ENCODE measurements at places on chromosomes 2 and 18. TPM values are rescaled to one million over a fixed set of nuclear protein-coding genes. Genes with fewer than 3 reads are reported as not detected.

- DNase-seq = no peak
Measured at GRCh38 chr2:45072064-45072861, 63.0 kb upstream of the SIX2 start.

POTEC gene
- total RNA-seq = not detected

- peak; percentile 38 for DNase-seq
Measured at GRCh38 chr2:187118331-187119099, 269.5 kb upstream of the ZSWIM2 start.

DNA sequence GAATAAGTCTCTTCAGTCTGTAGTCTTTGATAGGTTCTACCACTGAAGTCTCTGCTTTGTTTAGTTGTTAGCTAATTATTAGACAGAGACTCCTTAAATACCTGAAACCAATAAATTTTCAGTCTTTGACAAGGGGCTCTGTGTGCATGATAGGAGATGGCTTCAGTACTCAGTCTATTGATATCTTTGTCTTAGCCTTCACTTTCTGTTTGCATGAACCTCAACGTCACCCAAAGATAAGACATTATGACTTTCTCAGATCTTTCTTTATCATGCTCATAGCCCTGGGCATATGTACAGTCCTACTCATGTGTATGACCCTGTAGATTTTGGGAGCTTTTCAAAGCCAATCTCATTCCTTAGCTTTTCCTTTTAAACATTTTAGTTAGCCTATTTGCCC, 183.5 kb upstream of the GCFC2 start:
- no peak for DNase-seq

DNA sequence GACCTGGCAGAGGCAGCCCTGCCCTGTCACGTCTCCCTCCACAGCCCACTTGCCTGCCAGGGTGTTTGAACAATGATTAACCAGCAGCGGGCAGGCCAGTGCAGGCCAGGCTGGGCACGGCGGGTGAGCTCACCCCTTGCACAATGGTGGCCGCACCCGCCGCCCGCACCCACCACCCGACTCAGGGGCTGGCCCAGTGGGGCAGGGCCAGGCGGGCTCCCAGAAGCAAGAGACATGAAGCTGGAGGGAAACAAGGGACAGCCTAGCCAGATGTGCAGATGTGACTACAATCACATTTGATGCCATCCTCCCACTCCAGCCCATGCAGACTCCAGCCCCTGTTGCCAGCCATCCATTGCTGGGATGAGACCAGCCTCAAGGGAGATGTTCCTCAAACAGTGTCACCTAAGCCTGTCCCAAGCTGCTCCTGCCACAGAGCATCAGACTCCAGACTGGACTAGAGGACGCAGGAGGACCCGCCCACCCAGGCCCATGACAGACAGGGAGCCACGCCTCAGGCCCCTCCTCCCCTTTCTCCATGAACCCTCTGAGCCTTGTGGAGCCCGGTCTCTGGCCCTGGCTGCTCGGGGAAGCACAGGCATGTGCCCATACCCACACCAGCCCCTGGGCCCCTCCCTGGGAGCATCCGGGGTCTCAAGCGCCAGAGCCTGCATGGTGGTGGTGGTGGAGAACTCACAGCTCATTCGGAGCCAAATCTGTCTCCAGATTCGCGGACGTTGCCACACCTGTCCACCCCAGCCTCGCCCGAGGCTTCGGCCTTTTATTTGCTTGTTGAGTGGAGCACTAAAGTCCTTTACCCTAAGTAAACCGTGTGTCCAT, 45.0 kb downstream of the SDC1 start:
- DNase-seq = no peak

DNA sequence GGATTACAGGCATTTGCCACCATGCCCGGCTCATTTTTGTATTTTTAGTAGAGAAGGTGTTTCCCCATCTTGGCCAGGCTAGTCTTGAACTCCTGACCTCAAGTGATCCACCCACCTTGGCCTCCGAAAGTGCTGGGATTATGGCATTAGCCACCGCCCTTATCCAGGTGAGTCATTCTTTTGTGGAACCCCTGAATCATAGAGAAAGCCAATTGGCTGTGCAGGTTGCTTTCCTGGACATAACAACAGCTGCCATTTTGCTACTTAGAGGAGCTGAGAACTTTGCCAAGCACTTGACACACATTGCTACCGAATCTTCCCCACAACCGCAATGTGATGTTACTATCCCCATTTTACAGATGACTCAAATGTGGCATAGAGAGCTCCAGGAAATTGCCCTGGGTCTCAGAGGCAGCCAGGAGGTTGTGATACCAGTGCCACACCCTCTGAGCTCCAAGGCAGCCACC, 36.0 kb downstream of the SETBP1 start:
- no peak for DNase-seq

CD8B2 gene
- total RNA-seq = not detected

DCDC2C gene
- total RNA-seq = 0.13 TPM

BOK gene
- total RNA-seq = 71.7 TPM

LRRTM1 gene
- not detected for total RNA-seq

DNA sequence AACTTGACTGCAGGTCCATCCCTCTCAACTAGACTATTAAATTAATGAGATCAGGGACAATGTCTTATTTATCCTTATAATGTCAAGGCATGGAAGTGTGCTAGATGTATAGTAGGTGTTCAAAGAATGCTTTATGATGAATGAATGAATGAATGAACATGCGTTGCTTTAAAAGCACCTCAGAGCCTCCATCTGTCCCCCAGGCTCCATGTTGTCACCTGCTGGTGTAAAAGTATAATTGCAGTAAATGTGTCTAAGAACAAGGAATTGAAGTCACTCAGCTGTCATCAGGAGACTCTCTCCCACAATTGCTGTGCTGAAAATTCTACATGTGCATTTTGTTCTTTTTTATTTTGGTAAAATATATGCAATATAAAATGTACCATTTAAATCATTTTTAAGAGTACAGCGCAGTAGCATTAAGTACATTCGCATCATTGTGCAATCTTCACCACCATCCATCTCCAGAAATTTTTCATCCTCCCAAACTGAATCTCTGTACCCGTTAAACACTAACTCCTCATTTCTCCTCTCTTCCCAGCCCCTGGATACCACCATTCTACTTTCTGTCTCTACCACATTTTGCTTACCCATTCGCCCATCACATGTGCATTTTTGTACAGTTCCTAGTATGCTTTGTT, 52.6 kb downstream of the GNAL start:
- DNase-seq = no peak

DNA sequence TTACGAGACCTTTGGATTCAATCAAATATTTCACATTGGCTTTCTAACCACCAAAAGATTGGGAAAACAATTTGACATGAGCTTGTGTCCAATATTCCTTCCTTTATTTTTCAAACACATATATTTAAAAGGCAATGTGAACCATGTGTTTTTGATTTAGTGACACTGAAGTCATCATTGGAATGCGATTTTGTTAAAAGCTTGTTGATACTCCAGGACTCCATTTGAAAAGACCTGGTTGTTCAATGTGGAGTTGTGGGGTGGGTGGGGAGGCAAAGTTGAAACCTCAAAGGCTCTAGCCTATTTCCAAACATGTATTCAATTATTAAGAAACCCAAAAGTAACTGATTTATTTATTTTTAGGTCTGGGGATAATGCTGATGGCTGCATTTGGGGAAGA, 114.1 kb upstream of the TRIB2 start:
- DNase-seq = no peak

GKN2 gene
- not detected for total RNA-seq

ANKRD30B gene
- not detected for total RNA-seq

GRCh38 chr2:96098900-96099590, 17.3 kb downstream of the ADRA2B start:
- DNase-seq = no peak

DNA sequence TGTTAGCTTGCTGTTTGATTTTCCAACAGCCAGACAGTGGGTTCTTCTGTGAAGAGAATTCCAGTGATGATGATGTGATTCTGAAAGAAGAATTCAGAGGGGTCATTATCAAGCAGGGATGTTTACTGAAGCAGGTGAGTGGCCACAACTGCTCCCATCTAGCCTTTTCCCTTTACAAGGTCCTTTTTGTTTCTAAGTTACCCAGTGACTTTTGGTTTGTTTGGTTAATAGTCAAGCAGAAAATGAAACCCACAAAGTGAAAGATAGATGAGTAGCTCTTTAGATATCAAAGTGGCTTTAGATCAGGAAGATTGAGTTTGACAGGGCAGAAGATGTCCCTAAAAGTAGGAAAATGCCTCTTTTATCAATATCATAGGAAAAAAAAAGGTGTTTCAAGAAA, 23.3 kb downstream of the PLEK start:
- no peak for DNase-seq

- DNase-seq = peak; percentile 36
Measured at GRCh38 chr2:216109962-216110614, 940 bp downstream of the XRCC5 start.

DNA sequence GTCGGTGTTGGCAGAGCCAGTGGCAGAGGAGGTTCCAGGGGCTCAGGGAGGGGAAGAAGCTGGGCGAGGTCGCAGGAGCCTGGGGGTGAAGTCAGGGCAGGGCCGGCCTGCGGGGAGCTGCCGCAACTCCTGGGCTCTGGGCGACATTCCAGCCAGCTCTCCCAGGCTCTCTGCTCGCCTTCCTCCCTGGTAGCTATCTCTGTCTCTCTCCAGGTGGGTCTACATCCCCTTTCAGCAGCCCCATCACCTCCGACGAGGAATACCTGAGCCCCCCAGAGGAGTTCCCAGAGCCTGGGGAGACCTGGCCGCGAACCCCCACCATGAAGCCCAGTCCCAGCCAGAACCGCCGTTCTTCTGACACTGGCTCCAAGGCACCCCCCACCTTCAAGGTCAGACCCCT, 27.0 kb downstream of the SPEG start:
- no peak for DNase-seq

CELF4 gene
- total RNA-seq = 0.13 TPM

- no peak for DNase-seq
Measured at GRCh38 chr2:126953483-126953882, 54.8 kb downstream of the TEX51 start.

UBR3 gene
- 43.5 TPM for total RNA-seq

- no peak for DNase-seq
Measured at GRCh38 chr2:48339451-48339850, 190.5 kb upstream of the STON1 start.

DNA sequence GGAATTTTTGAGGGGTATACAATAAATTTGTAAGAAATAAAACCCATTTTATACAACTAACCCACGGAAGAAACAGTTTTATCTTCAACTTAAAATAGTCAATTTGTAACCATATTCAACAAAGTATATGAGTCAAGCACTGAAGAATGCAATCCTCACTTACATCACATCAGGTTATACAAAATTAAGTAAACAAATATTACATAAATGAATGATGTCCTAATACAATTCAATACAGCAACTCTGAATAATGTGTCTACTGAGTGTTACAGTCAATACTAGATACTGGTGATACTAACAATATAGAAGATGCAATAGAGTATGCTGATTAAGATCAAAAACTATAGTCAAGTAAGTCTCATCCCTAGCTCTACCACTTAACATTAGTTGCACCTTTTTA, 58.6 kb downstream of the FANCL start:
- no peak for DNase-seq

TTR gene
- total RNA-seq = not detected

DNA sequence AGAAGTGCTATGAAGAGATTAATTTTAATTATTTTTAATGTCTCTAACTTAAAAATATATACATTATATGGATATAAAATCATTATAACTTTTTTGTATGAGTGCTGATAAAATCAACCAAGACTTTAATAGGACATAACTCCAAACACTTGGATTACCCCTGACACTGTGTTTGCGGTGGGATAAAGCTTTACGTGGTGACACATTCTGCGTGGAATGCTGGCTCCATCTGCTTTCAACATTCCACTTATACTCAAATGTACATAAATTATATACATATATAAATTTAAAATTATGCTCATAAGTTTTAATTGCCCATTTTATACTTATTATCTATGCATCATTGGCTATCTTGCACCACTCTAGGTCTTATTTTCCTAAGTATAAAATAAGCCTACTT, 30.5 kb downstream of the LINC00305 start:
- no peak for DNase-seq

UGGT1 gene
- 46.6 TPM for total RNA-seq

GRCh38 chr2:230907361-230908091, 17.5 kb downstream of the GPR55 start:
- DNase-seq = no peak

GRCh38 chr2:122179492-122180165, 424.2 kb downstream of the TSN start:
- DNase-seq = peak; percentile 91

KCNJ13 gene
- total RNA-seq = not detected

IL1R2 gene
- total RNA-seq = 0.76 TPM

DNA sequence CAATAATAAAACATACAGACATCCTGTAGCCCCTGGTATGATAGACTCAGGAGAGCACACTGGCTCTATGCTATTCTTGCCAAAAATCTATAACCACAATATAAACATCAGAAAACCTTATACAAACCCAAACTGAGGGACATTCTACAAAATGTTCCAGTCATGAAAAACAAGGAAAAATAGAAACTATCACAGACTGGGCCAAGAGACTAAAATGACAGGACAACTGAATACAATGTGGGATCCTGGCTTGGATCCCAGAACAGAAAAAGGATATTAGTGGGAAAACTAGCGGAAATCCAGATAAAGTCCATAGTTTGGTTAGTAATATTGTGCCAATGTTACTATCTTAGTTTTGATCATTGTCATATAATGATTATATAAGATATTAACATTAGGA, 29.6 kb upstream of the EPAS1 start:
- peak; percentile 83 for DNase-seq

CCDC85A gene
- 2.2 TPM for total RNA-seq

GRCh38 chr2:32824070-32824809, 122.5 kb upstream of the LTBP1 start:
- no peak for DNase-seq

GRCh38 chr2:115427436-115427835, 985.0 kb downstream of the DPP10 start:
- no peak for DNase-seq

DNA sequence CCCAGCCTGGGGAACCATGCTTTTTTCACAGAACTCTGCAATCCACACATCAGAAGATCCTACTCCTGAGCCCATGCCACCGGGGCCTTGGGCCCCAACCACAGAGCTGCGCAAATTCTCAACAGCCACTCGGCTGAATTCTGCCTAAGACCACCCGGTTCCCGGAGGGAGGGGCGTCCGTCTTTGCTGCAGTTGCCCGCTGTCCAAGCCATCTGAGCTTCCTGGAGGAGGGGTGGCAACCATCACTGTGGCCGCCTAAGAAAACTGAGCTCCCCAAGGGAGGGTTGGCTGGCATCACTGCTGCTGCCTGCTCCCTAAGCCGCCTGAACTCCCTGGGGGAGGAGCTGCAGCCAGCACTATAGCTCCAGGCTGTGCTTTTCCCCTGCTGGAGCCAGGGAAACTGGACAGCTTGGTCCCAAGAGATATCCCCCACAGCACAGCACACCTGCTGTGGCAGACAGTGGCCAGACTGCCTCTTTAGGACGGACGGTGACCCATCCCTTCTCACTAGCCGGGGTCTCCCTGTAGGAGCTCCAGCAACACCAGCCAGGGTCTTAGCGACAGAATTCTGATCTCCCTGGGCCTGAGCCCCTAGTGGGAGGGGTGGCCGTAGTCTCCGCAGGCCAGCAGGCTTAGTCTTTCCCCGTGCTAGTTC, 1411.6 kb upstream of the CDH2 start:
- no peak for DNase-seq

XIRP2 gene
- not detected for total RNA-seq

CD302 gene
- total RNA-seq = 14.4 TPM

LCT gene
- not detected for total RNA-seq

BCL2 gene
- total RNA-seq = 1.3 TPM

GRCh38 chr2:29655391-29656086, 265.8 kb downstream of the ALK start:
- no peak for DNase-seq

Measured in dermis microvascular lymphatic vessel endothelial cell (primary cell).